ENCODE measurements at places on chromosomes 6 and 20. TPM values are rescaled to one million over a fixed set of nuclear protein-coding genes. Genes with fewer than 3 reads are reported as not detected.

JAG1 gene
- total RNA-seq, result 62.5 TPM

RBM24 gene
- total RNA-seq, result 12.5 TPM

CNKSR3 gene
- 14.9 TPM for total RNA-seq

- DNase-seq, result peak; percentile 42
These were observed 15.5 kb downstream of the COL9A3 start for GRCh38 chr20:62832212-62832922.

GRCh38 chr6:74807674-74808073 lies 398.2 kb downstream of the COL12A1 start:
- DNase-seq, result no peak

- DNase-seq, result no peak
These were observed 20.2 kb downstream of the SF3B5 start for GRCh38 chr6:144075187-144075586.

DNA sequence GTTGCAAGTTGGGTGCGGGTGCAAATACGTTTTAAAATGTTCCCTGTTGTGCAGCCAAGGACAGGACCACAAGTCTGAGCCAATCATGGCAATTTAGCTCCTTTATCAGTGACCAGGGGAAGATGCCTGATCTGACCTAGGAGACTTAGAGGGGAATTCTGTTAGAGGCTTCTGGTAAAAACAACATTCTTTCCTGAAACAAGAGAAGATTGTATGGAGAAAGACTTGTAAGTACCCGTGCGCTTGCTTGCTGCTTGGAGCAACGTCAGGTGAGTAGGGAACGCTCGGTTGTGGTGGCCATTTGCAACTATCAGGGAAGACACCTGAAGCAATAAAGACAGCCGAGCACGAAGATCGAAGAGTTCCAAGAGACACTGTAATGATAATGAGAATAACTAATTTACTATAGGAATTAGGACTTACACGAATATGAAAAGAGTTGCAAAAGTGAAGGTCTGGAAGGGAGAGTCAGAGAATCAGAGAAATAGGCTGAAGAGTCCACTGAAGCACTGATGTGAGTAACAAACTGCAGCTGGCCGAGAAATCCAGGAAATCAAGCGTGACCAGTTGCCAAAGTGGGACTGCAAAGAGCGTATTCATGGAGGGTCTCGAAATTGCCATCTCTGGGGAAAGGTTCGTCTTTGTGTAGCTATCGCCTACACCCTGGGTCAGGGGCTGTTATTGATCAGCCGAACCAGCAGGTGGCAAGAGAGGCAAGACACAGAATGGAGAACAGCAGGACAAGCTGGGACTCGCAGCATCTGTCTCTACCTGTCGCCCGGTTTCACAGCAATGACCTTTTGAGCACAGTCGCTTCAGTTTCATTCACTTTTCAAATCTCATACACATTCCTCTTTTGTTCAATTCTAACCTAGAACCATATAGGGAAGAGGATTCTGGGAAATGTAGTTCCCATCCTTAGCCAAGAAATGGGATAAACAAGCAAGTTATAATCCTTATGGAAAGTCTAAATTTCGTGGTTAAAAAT lies 26.1 kb downstream of the LOC128125822 start:
- peak; percentile 74 for DNase-seq

- DNase-seq, result peak; percentile 14
These were observed 125.4 kb upstream of the SAMD5 start for GRCh38 chr6:147382945-147383554.

All from Daoy (cell line).